ENCODE measurements at places on chromosomes 7 and 10. TPM values are rescaled to one million over a fixed set of nuclear protein-coding genes. Genes with fewer than 3 reads are reported as not detected.

DNA sequence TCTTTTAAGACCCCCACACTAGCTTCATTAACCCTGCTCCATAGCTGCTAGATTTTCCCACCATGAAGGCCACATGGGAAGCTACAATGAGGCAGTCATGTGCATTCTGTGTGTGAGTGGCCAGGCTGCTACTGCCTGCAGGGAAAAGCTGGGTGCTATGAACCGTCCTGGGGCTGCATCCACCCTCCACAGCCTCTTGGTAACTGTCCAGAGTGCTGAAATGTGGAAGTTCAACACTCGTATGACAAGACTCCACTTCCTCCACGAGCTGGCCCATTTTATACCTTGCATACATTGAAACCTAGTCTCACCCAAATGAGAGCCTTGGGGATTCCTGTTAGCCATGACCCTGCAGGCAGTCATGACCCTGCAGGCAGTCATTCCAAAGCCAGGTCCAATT lies 59.4 kb downstream of the CUZD1 start:
- DNase-seq = no peak

- DNase-seq = no peak
Observed at GRCh38 chr10:131646551-131647525, 254.0 kb upstream of the PPP2R2D start.

- DNase-seq = no peak
Observed at GRCh38 chr7:70389531-70390151, 742.3 kb upstream of the GALNT17 start.

The ASB13 gene
- 18.9 TPM for total RNA-seq

Data from sciatic nerve (tissue), 2 donors.